ENCODE measurements at places on chromosomes 11 and 22.
A peak's percentile ranks its signal among the peaks of the same experiment; 100 is the strongest.

- DNase-seq, result no peak
Measured at GRCh38 chr22:23389271-23390071, 190.6 kb downstream of the IGLL1 start.

- DNase-seq, result no peak
Measured at GRCh38 chr11:120527111-120527761, 15.7 kb downstream of the GRIK4 start.

DNA sequence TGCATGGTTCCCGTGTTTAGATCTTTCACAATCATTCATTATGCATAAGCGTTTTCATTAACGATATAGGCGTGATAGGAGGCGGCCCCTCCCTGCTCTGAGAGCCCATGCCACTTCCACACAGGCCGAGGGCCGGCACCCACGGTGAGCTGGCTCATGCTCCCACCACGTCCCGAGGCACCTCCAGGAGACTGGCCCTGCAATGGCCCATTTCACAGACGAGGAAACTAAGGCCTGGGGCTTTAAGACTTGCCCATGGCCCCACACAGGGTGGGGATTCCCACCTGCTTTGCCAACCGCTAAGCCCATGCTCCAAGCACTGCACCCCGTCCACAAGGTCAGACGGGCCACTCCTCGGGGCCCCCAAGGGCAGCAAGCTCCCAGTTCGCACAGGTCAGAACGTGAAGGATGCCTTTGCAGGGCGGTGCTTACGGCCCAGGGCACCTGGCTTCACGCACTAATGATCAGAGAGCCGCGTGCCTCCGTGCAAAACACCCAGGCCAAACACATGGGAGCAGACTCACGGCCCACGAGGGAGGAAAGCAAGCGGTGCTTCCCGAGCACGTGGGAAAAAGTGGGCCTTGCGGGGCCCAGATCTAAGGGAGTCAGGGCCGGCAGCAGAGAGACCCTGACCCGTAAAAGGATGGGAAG lies 8.3 kb downstream of the OSBPL5 start:
- DNase-seq, result no peak

- DNase-seq, result no peak
Measured at GRCh38 chr11:39249566-39250365, 2209.7 kb downstream of the LRRC4C start.

DNA sequence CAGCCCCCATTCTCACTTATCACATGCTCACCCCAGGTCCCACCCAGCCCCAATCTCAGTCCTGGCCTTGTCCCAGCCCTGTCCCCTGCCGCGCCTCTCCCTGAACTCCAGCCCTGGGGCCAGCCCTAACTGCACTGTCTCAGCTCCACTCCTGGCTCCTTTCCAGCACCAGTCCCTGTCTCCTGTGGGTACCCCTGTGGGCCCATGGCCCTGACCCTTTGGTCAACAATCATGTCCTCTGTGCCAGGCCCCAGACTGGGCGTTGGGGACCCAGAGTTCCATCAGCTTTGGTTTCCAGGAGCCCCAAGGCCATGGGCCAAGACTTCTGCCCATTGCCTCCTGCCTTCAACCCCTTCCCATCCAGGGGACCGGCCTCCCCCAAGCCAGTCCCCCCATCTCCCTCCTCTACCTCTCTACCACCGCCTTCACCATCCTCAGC lies 757 bp downstream of the SPI1 start:
- no peak for DNase-seq

DNA sequence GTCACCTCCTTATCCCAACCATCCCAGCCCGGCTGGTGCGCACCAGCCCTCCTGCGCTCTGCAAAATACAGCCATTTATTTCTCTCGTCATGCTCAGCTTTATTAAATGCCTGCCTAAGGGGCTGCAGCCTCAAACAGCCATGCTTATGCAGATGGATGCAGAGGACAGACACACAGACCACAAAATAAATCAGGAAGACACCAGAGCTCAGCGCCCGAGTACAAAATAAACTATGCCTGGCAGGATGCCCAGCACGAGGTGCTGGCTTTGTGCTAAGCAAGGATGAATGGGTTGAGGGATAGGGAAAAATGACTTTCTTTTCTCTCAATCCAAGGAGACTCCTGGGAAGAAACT lies 70.5 kb downstream of the RPUSD4 start:
- DNase-seq, result no peak

- DNase-seq, result peak; percentile 20
Measured at GRCh38 chr11:125141686-125142535, 22.6 kb upstream of the PKNOX2 start.

DNA sequence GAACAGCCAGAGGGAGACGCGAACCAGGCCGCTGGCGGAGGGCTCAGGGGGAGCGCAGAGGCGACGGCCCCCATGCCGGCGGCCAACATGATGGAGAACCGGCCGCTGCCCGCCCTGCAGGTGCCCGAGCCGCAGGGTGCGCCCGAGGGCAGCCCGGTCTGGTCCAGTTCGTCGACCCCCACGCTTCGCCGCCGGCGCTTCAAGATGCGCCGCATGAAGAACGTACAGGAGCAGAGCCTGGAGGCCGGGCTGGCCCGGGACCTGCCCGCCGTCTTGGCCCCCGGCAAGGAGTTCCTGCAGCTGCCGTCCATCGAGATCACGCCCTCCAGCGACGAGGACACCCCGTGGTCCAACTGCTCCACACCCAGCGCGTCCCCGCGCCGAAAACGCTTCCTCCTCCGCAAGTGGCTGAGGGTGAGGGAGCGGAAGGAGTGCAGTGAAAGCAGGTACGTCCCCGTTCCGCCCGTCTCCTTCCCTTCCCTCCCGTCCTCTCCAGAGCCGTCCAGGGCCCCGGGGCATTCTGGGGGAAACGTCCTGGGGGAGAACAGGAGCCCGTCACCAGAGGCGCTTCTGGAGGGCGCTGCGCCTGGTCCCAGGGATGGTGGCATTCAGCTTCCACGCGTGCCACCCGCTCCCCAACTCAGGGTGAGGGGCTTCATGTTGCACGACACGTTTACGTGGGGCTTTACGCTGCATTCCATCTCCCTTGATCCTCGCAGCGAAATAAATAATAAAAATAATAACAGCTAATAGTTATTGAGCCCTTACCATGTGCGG lies 840 bp downstream of the GRAMD1B start:
- DNase-seq, result no peak

DNA sequence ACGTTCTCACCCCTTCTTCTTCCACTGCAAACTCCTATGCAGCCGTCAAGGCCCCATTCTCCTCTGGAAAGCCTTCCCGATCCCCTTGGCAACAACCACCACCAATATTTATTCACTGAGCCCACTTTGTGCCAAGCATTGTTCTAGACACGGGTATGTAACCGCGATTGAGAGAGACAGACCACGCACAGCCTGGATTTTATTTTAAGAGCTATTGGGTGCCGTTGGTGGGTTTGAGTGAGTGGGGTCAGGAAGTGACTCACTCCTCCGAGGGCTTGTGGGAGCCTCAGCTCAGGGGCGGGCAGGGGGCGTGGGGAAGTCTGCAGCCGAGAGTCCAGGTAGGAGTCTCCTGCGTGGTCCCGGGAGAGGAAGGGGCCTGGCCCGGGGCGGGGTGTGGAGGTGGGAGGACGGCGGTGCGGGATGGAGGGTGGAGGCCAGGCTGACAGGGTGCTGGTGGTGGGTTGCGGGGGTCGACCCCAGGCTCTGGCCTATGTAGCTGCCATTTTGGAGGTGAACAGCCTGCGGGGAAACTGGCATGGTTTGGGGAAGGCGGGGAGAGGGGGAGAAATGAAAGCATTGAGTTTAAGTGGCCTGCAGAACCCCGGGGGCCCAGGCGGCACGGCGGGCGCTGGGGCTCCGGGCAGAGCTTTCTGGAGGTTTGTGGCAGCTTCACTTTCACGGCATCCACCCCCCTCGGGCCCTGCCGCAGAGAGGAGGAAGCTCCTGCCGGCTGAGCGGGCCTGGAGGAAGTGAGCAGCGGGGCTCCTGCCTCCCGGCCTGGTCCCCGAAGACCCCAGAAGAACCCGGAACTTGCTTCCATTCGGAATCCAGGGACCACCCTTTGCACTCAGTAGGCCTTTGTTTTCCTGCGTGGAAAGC lies 547 bp downstream of the PARVG start:
- peak; percentile 88 for DNase-seq

DNA sequence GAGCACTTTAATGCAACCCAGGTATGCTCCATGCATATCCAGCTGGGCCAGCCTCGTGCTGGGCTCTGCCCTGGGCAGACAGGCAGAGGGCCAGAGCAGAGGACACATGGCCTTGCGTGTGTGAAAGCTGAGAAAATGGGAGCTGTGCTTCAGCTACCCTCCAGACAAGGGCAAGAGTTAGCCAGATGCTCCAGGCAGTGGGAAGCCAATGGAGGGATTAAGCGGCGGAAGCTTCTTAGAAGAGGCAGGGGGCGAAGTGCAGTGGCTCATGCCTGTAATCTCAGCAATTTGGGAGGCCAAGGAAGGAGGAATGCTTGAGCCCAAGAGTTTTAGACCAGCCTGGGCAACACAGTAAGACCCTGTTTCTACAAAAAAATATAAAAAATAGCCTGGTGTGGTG lies 9.8 kb upstream of the ARHGEF17 start:
- DNase-seq, result no peak

- no peak for DNase-seq
Measured at GRCh38 chr22:25930788-25931310, 188.9 kb downstream of the MYO18B start.

DNA sequence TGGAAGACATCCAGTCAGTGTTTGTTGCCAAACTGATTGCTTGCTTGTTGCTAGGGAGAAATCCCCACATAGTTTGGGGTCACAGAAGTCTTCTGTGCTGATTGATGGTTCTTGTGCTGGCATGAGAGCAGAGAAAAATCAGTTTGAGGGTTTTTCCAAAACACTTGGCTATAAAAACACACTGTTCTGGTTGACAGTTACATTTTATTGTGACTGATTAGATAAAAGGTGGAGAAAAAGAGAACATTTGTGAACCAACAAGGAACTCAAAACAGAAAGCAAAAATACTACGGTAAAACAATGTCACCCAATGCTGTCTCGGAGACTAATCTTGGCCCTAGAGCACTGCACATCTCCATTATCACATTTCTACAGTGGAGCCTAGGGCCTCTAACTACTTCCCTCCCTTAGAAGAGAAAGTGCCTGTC lies 14.4 kb upstream of the EIF4G2 start:
- DNase-seq, result no peak

DNA sequence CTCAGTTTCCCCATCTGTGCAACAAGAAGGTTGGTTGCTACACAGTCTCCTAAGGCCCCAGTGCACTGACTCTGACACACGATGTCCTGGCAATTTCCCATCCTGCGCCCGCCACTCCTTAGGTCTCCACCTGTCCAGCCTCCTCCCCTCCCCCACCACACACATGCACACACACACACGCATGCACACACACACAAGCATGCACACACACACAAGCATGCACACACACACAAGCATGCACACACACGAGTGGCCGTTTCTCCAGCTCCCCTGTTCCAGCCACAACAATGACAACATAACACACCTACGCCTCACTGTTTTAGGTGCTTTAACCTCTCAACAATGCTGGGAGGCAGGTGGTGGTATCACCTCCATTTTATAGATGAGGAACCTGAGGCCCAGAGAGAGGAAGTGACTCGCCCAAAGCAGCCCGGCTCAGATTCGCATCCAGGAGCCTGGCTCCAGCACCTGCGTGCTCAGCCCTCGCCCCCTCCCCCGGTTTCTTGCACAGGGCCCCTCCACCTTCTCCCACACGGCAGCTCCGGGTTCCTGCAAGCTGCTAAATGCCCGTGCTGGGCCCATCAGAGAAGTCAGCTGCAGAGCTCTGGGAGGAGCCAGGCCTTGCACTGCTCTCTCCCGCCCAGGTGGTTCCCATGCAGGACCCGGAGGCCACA lies 13.0 kb downstream of the CYTH4 start:
- no peak for DNase-seq

DNA sequence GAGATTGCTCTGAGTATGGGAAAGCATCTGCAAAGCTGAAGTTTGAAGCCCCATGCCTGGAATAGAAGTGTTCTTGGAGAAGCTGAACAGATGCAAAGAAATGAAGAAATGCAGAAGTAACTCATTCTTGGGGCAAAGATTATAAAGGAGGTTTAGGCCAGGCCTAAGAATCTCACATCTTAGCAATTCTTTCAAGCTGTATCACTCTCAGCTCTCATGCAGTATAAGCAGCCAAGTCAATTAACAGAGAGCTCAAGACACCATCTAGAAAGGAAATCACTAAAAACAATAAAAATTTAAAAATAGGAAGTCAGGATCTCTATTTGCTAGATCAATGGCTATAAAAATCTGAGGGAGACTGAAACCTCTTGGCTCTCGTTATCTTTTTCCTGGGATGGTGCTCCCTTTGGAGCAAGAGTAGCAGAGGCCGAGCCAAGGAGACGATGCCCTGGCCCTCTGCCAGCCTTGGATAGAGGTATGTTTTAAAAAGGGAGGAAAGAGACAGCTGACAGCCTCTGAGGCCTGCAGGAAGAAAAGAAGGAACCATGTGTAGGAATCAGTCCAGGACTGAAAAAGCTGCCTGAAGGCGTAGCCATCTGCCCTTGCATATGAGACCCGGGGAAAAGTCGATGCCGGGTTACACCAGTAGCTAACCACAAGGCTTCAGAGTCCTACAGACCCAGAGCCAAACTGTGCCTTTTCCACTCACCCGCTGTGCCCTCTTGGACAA lies 229.8 kb downstream of the BLID start:
- DNase-seq, result no peak

- no peak for DNase-seq
Measured at GRCh38 chr22:37309211-37310074, 27.1 kb downstream of the CYTH4 start.

DNA sequence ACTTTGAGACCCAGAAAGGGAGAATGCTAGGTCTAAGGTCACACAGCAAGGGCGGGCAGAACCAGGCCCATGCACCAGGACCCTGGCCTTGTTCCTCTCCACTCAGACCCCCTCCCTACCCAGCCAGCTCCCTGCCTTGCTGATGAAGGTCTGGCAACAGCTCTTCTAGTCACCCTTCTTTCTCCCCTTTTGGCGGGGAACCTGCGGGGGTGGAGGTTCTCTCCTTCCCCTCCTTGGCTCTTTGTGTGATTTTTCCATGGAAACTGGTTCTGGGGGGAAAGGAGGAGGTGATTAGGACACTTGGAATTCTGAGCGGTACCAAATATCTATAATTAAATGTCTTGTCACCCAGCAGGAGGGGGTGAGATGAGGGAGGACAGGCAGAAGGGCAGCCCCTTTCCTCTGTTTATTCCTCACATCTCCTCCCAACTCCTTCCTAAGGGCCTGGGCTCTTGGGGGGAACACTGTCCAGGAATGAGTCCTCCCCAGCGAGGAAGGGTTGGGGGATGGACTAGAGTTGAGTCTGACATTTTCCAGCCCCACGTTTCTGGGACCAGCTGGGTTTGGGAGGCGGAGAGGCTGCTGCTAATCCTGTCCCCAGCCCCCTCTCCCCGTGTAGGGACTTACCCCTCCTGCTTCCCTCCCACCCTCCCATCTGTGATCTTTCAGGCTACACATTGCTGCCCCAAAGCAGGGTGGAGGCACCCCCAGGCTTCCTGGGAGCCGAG lies 7.4 kb downstream of the ARHGEF17 start:
- no peak for DNase-seq

DNA sequence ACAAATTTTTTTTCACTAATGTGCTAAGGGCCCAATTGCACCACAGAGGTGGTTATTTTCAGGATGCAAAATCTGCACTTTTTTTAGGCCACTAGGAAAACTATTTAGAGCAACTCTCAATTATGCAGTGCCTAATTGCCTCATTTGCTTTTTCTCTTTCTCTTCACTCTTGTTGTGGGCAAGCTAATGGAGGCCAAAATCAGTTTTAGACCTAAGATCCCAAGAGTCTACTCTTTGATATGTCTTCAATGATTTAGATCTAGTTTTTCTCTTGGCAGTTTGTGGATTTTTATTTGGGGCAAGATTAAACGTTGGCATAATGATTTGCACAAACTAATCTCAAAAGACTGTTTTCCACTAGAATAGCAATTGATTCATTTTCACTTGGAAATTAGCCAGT lies 1996.9 kb downstream of the LRRC4C start:
- no peak for DNase-seq

GRCh38 chr11:63042596-63042995 lies 27.0 kb upstream of the SLC22A8 start:
- no peak for DNase-seq

- DNase-seq, result no peak
Measured at GRCh38 chr11:122036018-122036417, 80.0 kb downstream of the BLID start.
